ENCODE measurements at places on chromosomes 6 and 20.

DNA sequence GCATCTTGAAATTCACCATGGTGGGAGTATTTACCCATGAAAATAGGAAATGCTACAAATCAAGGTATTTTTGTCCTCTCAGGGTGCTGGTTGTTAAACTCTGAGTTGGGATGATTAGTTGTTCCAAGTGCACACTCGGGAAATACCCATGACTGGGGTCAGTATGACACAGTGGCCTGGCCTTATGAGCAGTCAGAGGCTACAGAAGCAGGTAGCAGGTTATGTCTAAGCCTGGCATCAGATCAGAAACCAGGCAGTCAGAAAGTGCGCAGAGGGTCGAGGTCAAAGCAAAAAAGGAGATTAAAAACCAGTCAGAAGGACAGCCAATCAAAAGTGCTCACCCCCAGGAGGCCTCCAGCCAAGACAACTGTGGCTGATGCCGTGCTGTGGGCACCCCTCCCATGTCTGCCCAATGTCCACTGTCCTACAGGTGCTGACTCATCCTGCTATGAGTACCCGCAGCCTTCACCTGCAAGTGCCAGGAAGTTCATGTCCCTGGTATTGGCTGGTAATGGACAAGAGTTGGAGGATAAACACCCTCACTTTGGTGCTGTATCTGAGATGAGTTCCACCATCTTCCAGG is 117.4 kb upstream of the SLC24A3 start:
- DNase-seq: no peak

DNA sequence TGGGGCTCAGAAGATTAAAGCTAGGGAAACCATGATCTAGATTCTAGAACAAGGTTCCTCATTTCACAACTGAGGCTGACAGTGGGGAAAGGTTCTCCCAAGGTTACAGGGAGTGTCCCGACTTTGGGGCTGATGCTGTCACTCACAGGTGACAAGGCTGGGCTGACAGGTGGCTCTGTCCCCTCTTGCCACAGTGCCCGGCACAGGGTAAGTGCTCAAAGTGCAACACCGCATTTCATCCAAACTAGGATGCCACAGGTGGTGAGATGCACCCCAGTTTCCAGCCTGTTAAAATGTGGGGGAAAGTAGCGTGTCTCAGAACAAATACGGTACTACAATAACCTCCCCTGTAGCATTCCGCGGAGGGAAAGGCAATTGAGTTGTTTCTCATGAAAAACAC is 7.8 kb downstream of the ZBP1 start:
- DNase-seq: no peak

- DNase-seq: no peak
Measured at GRCh38 chr6:126477678-126478077, 137.8 kb downstream of the CENPW start.

DNA sequence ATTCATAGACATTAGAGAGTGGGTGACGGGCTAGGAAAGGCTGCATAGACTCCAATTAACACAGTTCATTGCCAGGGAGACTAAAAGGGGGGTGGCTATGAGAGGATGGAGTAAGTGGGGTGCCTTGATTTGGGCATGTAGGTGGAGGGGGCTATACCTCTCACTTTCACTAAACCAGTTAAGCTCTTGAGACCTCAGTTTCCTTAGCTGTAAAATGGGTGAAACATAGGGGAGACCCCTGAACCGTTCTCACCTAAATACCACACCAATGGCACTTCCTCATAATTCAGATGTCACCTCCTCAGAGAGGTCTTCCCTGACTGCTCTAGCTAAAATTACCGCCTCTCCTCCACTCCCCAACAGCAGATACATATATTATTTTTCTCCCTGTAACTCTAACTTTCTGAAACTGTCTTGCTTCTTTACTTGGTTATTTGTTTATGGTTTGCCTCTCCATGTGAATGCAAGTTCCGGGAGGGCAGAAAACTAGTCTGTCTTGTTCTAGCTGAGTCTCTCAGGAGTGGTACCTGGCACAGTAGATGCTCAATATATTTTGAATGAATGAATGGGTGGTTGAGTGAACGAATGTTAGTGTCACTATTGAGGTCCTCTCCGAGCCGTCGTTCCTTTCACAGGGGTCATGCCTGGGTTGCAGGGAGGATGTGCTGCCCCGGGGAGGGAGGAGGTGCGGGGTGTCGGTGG is 615 bp upstream of the EYA2 start:
- no peak for DNase-seq

DNA sequence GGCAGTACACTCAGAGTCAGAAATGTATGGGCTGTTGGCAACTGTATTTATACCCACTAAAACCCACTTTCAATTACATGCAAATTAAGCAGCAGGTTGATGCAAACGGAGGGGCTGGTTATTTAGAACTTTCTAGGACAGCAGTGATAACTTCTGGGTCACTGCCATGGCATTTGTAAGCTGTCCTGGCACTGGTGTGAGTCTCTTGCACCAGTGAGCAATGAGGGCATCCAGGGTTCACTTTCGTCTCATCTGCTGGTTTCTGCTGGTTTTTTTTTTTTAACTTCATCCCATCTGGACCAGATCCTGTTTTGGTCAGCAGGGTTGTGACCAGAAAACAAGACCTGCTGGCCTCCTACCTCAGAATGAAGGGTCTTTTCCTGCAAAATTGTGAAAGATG is 49.2 kb downstream of the CDH26 start:
- DNase-seq: peak; percentile 17

- no peak for DNase-seq
Measured at GRCh38 chr20:35274172-35275092, 3.5 kb downstream of the MMP24OS start.

DNA sequence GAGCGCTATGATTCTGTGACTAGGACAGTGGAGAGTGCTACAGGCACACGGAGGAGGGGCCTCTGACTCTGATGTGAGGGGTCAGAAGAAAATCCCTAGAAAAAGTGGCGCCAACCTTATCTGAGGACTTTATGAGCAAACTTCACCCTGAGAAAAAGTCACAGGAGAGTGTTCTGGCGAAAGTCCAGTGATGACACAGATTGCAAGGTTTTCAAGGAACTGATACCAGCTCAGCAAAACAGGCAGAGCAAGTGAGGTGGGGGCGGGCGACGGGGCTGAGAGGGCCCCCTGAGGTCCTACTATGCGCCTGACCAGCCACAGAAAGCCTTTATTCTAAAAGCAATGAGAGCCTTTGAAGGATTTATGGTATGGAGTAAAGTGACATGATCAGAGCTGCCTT is 73.3 kb downstream of the SLC22A23 start:
- DNase-seq: peak; percentile 38

DNA sequence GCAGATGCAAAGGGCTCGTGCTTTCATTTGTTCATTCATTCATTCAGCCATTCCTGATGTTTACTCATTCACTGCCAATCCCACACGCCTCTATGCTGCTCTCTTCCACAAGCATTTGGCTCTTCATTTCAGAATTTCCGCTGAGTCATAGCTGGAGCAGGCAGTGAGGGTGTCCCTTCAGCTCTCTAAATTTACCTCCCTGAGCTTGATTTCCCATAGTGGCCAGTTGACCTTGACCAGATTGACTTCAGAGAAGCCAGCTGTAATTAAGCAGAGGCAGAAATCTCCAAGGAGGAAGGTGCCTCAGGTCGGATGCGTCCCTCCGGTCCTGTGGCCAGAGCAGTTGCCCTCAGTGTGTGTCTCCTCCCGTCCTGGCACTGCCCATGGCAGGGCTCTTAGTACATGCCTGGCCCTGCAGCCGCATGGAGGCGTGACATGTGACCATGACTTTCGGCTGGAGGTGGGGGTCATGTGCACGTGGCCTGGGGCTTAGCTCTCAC is 267.2 kb upstream of the ECI2 start:
- peak; percentile 84 for DNase-seq

DNA sequence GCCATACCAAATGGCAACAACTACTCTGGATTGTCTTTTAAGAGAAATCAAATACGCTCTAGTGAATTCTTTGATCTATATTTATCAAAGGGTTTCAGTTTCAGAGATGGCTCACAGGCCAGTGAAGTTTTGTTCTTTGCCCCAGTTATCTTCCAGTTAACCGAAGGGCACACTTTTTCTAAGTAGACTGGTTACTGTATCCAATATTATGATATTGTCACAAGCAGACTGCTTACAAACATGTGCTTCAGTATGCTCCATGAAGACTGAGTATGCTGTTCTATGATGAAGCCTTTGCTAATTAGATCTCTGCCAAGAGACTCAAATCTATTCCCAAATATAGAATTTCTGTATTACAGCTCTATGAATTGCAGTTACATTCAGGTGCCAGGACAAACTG is 181.1 kb downstream of the REV3L start:
- DNase-seq: no peak

DNA sequence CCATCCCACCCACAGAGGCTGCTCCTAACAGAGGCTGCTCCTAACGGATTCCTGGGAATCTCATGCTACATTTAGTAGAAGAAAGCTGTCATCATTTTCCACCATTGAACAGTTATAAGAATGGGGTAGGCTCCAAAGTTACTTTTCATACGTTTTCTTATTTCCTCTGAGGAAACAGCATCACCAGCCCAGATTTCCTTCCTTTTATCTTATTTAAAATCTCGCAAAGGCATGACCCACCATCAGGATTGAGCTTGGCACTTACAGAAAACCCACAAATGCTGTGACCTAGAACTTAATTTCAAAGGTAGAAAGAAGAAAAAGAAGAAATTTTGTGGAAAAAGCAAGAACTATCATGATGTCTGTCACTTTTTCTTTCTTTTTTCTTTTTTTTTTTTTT is 168.0 kb downstream of the LY86 start:
- DNase-seq: no peak

DNA sequence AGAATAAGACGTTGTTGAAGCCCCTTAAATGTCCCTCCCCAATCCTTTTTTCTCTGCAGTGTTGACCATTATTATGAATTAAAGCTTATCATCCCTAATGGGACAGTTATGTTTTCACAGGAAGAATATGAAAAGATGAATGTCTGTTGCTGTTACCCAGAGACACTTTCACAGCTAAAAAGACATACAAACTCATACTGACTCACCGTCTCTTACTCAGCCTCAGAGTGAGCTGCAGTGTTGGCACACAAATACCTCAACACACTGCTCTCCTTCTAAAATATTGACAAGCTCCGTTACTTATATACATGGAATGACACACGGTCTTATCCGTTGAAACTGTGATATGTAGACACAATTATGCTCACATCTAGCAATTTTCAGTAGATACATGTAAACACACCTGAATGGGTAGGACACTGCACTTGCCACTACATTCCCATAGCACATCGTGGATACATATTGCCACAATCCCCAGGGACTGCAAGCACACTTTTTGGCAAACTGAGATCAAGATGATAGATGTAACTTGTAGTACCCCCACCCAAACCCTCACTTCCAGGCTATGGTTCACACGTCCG is 9.6 kb upstream of the SAPCD1 start:
- DNase-seq: peak; percentile 65

- no peak for DNase-seq
Measured at GRCh38 chr6:74197310-74197709, 501.3 kb downstream of the CD109 start.

DNA sequence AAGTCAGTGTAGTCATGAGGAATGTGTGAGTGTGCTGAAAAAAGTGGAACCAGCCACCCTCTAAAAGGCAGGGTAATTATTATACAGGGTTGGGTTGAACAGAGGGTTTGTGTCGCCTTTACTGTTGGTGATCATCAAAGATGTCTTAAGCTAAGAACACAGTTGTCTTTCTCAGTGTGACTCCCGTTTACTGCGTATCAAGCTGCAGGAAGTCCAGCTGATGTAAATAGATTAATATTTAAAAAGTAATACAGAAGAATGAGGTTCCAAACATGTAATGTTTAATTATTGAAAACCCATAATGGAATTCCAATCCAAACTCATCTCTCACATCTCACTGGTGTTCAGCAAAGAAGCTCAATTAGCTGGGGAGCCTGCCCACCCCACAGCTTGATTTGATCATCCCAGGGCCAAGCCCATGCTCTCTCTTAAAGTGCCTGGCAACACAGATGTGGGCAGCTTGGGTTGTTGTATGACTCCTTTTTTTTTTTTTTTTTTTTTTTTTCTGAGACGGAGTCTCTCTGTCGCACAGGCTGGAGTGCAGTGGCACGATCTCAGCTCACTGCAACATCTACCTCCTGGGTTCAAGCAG is 127.5 kb downstream of the SOBP start:
- DNase-seq: no peak

GRCh38 chr20:13186043-13186774 is 34.9 kb upstream of the ISM1 start:
- DNase-seq: no peak

DNA sequence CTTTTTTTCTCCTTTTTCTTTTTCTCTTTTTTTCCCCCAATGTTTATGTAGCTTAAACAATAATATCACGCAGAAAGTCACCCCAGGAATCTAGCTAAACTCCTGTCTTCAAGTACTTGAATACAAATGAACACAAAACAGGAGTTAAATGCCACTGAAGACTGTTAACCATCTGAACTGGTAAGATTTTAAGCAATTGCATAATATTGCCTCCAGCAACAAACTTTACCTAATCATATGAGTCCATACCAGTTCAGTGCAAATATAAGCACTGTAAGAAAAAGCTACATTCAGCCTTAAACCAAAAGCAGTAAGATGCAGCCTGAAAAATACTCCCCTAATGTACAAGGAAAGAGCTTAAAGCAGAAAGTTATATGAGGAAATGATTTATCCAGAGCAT is 173.9 kb upstream of the TFAP2D start:
- DNase-seq: no peak

DNA sequence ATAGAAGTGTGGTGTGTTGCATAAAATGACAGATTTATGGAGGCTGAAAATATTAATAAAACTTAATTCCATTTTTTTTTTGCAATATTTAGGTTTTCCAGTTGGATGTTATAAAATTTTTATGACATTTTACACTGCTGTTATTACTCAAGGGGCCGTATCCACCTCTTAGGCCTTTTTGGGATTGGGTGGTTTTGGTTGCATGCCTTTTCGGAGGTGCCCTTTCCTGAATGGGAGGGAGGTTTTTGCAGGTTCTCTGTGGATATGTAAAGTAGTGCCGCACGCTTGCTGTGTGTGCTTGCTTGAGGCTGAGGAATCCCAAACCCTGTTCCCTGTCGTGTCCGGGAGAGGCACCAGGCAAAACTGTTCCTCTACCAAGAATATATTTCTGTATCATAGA is 6.8 kb downstream of the ARID1B start:
- DNase-seq: no peak

GRCh38 chr6:41591859-41592502 is 45.8 kb downstream of the FOXP4 start:
- peak; percentile 41 for DNase-seq

DNA sequence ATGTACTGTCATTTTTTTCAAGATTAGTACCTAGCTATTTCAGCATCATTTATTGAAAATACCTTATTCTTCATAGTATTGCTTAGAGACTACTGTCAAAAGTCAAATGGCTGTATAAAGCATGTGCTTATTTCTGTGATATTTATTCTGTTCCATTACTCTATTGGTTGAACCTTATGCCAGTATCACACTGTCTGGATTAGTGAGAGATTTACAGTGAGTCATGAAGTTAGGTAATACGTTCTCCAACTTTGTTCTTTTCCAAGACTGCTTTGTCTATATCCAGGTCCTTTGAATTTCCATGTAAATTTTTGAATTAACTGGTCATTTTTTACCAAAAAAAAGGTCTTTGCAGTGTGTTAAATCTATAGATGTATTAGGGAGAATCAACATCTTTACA is 18.6 kb upstream of the RNF217 start:
- DNase-seq: no peak

- DNase-seq: peak; percentile 51
Measured at GRCh38 chr20:17966432-17967310, 1.9 kb downstream of the SNX5 start.

- peak; percentile 46 for DNase-seq
Measured at GRCh38 chr6:33695451-33695887, 16.0 kb downstream of the UQCC2 start.

GRCh38 chr6:139751179-139751578 is 376.7 kb upstream of the CITED2 start:
- peak; percentile 74 for DNase-seq

GRCh38 chr20:50610212-50610718 is 81.1 kb downstream of the RIPOR3 start:
- DNase-seq: no peak
